ENCODE measurements at places on chromosomes 11 and 22. TPM values are rescaled to one million over a fixed set of nuclear protein-coding genes. Genes with fewer than 3 reads are reported as not detected.

DNA sequence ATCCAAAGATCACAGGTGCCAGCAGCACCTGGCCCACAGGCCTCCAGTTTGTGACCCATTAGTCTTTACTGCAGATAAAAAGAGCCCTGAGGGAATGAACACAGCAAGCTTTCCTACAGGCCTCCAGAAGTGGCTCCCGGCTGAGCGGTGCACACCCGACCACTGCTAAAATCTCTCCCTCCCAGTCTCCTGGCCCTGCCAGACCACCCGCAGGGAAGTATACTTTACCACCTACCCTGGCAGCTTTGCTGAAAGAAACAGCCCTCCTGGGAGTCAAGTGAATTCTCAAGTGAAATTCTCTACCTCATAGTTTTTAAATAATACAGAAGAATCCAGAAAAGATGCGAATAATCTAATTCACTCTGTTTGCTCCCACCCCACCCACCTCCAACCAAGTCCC, 15.4 kb upstream of the MTNR1B start:
- no peak for DNase-seq
- peaks cover 11% of the 10 kb centered on the region for H3K27me3 ChIP-seq
- no peaks in the 10 kb centered on the region for H3K4me1 ChIP-seq

- peaks cover 6% of the 10 kb centered on the region for H3K4me1 ChIP-seq
- peaks cover 4% of the 10 kb centered on the region for H3K27me3 ChIP-seq
- H3K36me3 ChIP-seq: no peaks in the 10 kb centered on the region
Measured at GRCh38 chr11:15468466-15468865, 353.7 kb downstream of the INSC start.

GRCh38 chr11:119190531-119190930, 5.3 kb downstream of the NHERF4 start:
- no peaks in the 10 kb centered on the region for H3K36me3 ChIP-seq
- H3K27ac ChIP-seq: no peak overlapping the region
- H3K27me3 ChIP-seq: no peaks in the 10 kb centered on the region
- DNase-seq: no peak

- H3K27ac ChIP-seq: no peak overlapping the region
- no peaks in the 10 kb centered on the region for H3K36me3 ChIP-seq
- no peak for DNase-seq
- H3K4me1 ChIP-seq: no peaks in the 10 kb centered on the region
Measured at GRCh38 chr11:31651822-31652221, 142.3 kb downstream of the ELP4 start.

The CCDC90B gene
- 38.0 TPM for total RNA-seq

The P2RY2 gene
- 25.3 TPM for total RNA-seq

The CSNK2A3 gene
- total RNA-seq: 0.69 TPM

The PLAAT4 gene
- 152 TPM for total RNA-seq

- no peak overlapping the region for H3K27ac ChIP-seq
- no peaks in the 10 kb centered on the region for H3K36me3 ChIP-seq
- no peaks in the 10 kb centered on the region for H3K27me3 ChIP-seq
- peaks cover 5% of the 10 kb centered on the region for H3K4me1 ChIP-seq
- DNase-seq: no peak
Measured at GRCh38 chr11:75184757-75185425, 34.0 kb downstream of the SLCO2B1 start.
